Large intestine (tissue), 12 donors: ENCODE measurements at places on chromosomes 12 and 14.

- H3K4me3 ChIP-seq, result no peak overlapping the region
- H3K27ac ChIP-seq, result no peak overlapping the region
- H3K4me1 ChIP-seq, result no peaks in the 10 kb centered on the region
- no peak for DNase-seq
Observed at GRCh38 chr12:27201169-27201568, 42.9 kb upstream of the STK38L start.

DNA sequence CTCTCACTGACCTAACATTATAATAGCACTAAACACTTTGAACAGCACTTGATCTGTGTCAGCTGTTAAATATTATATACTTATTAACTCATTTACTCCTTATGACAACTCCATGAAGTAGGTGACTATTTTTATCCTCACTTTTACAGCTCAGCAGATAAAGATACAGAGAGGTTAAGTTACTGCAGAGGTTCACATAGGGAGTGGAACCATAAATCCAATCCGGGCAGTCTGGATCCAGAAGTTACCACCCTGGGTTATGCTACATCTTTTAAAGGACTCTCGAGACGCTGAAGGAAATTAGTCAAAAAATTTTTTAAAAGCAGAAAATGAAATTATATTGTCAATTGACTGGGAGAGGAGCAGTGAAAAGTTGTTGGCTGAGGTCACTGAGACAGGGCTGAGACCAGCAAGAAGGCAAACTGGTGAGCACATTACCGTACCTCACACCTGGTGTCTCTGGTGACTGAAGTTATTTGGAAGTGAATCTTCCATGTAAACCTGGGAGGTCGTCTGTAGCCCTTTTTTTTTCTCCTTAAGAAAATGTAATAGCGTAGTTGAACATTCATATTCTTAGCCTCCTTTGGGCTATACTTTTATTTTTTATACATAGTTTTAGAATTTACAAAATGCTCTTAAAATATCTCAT lies 1.2 kb upstream of the RIMKLB start:
- peak overlapping the region; percentile 81 for H3K4me3 ChIP-seq
- H3K27me3 ChIP-seq, result no peaks in the 10 kb centered on the region
- H3K4me1 ChIP-seq, result peaks cover 9% of the 10 kb centered on the region
- peak overlapping the region; percentile 96 for H3K27ac ChIP-seq
- DNase-seq, result peak; percentile 55

GRCh38 chr12:76108356-76108755 lies 23.9 kb upstream of the NAP1L1 start:
- H3K27ac ChIP-seq, result no peak overlapping the region
- H3K4me3 ChIP-seq, result no peak overlapping the region
- peaks cover 7% of the 10 kb centered on the region for H3K27me3 ChIP-seq
- no peaks in the 10 kb centered on the region for H3K36me3 ChIP-seq
- DNase-seq, result no peak

GRCh38 chr12:52441320-52441911 lies 7.2 kb upstream of the KRT75 start:
- no peak overlapping the region for H3K27ac ChIP-seq
- peak; percentile 59 for DNase-seq
- no peak overlapping the region for H3K4me3 ChIP-seq

DNA sequence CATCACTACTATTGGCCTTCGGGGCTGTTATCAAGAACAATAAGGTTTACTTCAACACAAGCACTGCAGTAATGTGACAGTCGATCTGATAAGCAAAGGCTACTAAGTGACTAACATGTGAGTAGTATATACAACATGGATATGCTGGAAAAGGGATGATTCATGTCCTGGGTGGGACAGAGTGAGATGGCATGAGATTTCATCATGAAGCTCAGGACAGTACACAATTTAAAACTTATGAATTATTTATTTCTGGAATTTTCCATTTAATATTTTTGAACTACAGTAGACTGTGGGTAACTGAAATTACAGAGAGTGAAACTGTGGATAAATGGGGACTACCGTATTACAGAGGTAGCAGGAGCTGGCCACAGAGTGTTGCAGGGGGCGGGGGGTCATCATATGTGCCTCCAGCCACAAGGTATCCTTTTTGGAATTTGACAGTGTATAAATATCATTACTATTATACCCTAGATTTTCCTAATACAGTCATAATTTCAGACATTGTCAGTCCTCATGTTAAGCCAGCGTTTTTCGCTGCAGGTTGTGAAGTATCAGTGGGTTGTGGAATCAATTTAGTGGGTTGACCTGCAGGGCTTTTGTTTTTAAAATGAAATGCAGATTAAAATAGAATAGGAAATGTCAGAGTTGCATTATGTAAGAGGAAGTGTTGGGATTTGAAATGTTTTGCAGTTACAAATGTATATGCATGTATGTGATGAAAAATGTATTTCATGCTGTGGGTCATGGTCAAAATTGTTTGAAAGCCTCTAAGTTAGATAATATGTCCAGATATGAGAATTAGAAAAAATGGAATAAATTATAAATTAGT lies 148.0 kb upstream of the NUDT4 start:
- no peak overlapping the region for H3K4me3 ChIP-seq
- H3K36me3 ChIP-seq, result no peaks in the 10 kb centered on the region
- H3K4me1 ChIP-seq, result no peaks in the 10 kb centered on the region
- H3K27ac ChIP-seq, result no peak overlapping the region

DNA sequence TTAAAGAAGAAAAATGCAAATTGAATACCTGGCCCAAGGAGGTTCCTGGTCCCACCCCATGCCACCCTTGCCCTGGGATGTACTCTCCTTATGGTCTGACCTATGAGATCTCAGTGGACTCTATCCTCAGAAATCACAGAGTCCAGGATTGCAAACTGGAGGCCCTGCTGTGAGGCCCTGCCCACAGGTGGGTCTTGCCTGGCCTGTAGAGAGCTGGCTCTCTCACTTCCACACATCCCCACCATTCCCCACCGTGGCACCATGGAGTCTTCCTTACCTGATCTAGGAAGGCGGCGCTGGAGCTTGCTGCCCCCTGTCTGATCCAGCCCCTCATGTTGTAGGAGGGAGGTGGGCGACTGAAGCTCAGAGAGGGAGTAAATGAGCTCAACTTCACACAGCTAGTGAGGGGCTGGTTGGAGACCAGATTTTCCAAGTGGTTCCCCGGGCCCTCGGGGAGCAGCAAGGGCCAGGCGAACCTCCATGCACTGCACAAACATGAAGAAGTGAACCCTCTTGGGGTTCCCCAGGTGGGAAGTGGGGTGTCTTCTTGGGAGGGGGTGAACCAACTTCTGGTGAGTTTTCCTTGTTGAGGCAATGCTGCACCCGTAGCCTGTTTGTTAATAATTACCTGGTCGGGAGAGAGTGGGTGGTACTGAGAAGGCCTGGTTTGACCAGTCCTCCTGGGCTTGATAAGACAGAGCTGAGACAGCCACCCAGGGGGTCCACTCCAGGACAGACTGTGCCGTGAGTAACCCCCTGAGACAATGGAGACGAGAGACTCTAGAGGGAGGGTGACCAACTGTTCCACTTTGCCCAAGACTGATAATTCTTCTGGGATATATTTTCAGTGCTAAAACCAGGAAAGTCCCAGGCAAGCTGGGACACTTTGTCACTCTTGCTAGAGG lies at the start of gene SERPINA4:
Gene SERPINA4 (plus strand): TSS at position 692 of the 905 bp plus-strand sequence. CDS start 2,041 bp downstream, outside the sequence.
- peaks cover 11% of the 10 kb centered on the region for H3K4me1 ChIP-seq
- H3K36me3 ChIP-seq, result peaks cover 4% of the 10 kb centered on the region
- DNase-seq, result peak; percentile 74

DNA sequence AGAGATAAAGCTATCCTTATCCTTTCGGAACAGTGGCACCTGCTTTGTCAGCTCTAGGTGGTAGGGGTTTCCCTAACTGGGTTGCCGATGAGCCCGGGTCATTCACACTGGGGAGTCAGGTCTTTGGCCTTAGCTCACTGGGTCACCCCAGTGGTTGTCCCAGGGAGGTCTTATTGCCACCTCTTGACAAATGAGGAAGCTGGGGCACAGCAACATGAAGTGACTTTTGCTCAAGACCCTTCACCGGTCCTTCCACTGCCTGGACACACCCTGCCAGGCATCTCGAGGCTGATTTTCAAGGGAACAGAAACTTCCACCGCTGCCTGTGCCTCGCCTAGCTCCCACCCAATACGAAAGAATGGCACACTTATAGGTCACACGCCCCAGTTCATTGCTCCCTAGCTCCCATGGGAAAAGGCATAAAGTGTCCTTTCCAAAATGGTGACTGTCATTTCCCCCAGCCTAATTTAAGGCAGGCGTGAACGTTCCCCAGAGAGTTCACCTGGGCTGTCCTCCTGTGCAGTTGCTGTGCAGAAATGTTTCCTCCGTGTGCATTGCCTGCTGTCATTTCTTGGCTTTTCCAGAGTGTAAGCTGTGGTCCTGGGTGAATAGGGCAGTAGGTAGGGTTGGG lies 156.1 kb upstream of the CCND2 start:
- H3K27ac ChIP-seq, result no peak overlapping the region
- H3K27me3 ChIP-seq, result no peaks in the 10 kb centered on the region
- H3K4me3 ChIP-seq, result no peak overlapping the region
- H3K36me3 ChIP-seq, result no peaks in the 10 kb centered on the region
- no peak for DNase-seq

DNA sequence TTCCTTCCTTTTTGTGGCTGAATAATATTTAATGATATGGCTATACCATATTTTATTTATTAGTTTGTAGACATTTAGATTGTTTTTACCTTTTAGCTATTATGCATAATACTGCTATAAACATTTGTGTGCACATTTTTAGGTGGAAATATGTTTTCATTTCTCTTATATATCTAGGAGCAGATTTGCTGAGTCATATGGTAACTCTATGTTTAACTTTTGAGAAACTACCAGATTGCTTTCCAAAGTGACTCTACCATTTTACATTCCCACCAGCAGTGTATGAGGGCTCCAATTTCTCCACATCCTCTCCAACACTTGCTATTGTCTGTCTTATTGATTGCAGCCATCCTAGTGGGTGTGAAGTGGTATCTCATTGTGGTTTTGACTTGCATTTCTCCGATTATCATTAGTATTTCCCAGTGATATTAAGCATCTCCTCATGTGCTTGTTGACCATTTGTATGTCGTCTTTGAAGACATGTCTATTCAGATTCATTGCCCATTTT lies 160.2 kb downstream of the KICS2 start:
- H3K36me3 ChIP-seq, result peaks cover 10% of the 10 kb centered on the region
- H3K4me3 ChIP-seq, result no peak overlapping the region
- H3K4me1 ChIP-seq, result no peaks in the 10 kb centered on the region
- no peak overlapping the region for H3K27ac ChIP-seq
- H3K27me3 ChIP-seq, result no peaks in the 10 kb centered on the region

GRCh38 chr12:128068211-128068610 lies 198.8 kb upstream of the TMEM132C start:
- H3K27ac ChIP-seq, result no peak overlapping the region
- H3K27me3 ChIP-seq, result no peaks in the 10 kb centered on the region
- no peaks in the 10 kb centered on the region for H3K4me1 ChIP-seq
- H3K4me3 ChIP-seq, result no peak overlapping the region
- no peaks in the 10 kb centered on the region for H3K36me3 ChIP-seq
- DNase-seq, result no peak

GRCh38 chr14:72377016-72377415 lies 444.8 kb downstream of the RGS6 start:
- no peak overlapping the region for H3K27ac ChIP-seq
- H3K36me3 ChIP-seq, result no peaks in the 10 kb centered on the region
- DNase-seq, result no peak
- no peak overlapping the region for H3K4me3 ChIP-seq

- H3K4me3 ChIP-seq, result no peak overlapping the region
- no peak for DNase-seq
- no peaks in the 10 kb centered on the region for H3K27me3 ChIP-seq
- no peak overlapping the region for H3K27ac ChIP-seq
Observed at GRCh38 chr12:69509904-69510827, 40.0 kb downstream of the FRS2 start.

DNA sequence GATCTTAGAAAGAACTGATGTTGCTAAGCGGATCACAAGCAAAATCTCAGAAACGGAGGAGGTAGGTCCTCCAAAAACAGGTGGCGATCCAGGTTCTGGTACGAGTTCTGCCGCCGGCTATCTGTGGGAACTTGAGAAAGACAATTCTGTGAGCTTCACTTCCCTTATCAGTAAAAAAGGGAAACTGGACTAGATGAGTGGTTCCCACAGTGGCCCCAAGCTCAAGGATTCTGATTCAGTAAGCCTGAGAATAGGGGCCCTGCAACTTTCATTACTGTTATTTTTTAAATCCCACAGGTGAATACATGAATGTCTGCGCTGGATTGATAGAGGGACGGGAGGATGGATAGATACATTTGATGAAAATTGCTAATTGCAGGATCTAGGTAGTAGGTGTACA lies 160.2 kb downstream of the PPM1H start:
- DNase-seq, result no peak
- peaks cover 6% of the 10 kb centered on the region for H3K4me1 ChIP-seq
- H3K4me3 ChIP-seq, result no peak overlapping the region
- H3K27ac ChIP-seq, result no peak overlapping the region

GRCh38 chr12:45329238-45329637 lies 113.3 kb downstream of the ANO6 start:
- H3K27ac ChIP-seq, result no peak overlapping the region
- no peaks in the 10 kb centered on the region for H3K4me1 ChIP-seq
- no peak overlapping the region for H3K4me3 ChIP-seq

GRCh38 chr12:3101309-3102024 lies 24.3 kb downstream of the TSPAN9 start:
- H3K4me3 ChIP-seq, result no peak overlapping the region

- H3K4me3 ChIP-seq, result no peak overlapping the region
- no peak for DNase-seq
- no peak overlapping the region for H3K27ac ChIP-seq
- H3K36me3 ChIP-seq, result no peaks in the 10 kb centered on the region
- no peaks in the 10 kb centered on the region for H3K27me3 ChIP-seq
Observed at GRCh38 chr14:54570631-54571415, 3.9 kb downstream of the SAMD4A start.

GRCh38 chr14:84085493-84085892 lies 1444.5 kb upstream of the FLRT2 start:
- no peaks in the 10 kb centered on the region for H3K27me3 ChIP-seq
- H3K4me3 ChIP-seq, result no peak overlapping the region
- DNase-seq, result no peak

- no peak for DNase-seq
- H3K27me3 ChIP-seq, result no peaks in the 10 kb centered on the region
- H3K4me1 ChIP-seq, result peaks cover 6% of the 10 kb centered on the region
- no peak overlapping the region for H3K27ac ChIP-seq
Observed at GRCh38 chr12:126950266-126950665, 1316.7 kb upstream of the TMEM132C start.
